ENCODE measurements at places on chromosomes 6 and 20.
A peak's percentile ranks its signal among the peaks of the same experiment; 100 is the strongest.

- H3K4me3 ChIP-seq: no peak overlapping the region
- H3K4me1 ChIP-seq: no peaks in the 10 kb centered on the region
- no peak for DNase-seq
- H3K36me3 ChIP-seq: no peaks in the 10 kb centered on the region
- H3K27me3 ChIP-seq: peaks cover 6% of the 10 kb centered on the region
Measured at GRCh38 chr20:44166477-44166876, 20.5 kb downstream of the JPH2 start.

GRCh38 chr20:46270977-46271744 lies 37.1 kb downstream of the CDH22 start:
- H3K27me3 ChIP-seq: peaks cover 56% of the 10 kb centered on the region
- no peak for DNase-seq
- no peak overlapping the region for H3K27ac ChIP-seq
- H3K36me3 ChIP-seq: no peaks in the 10 kb centered on the region
- no peak overlapping the region for H3K4me3 ChIP-seq

GRCh38 chr20:23456873-23457272 lies 4.2 kb upstream of the CST11 start:
- no peaks in the 10 kb centered on the region for H3K27me3 ChIP-seq
- no peak overlapping the region for H3K27ac ChIP-seq
- H3K4me3 ChIP-seq: no peak overlapping the region
- H3K36me3 ChIP-seq: no peaks in the 10 kb centered on the region
- no peak for DNase-seq

- no peaks in the 10 kb centered on the region for H3K4me1 ChIP-seq
- no peaks in the 10 kb centered on the region for H3K36me3 ChIP-seq
- DNase-seq: no peak
- H3K27me3 ChIP-seq: no peaks in the 10 kb centered on the region
- no peak overlapping the region for H3K4me3 ChIP-seq
Measured at GRCh38 chr6:71544028-71544427, 255.4 kb downstream of the OGFRL1 start.

DNA sequence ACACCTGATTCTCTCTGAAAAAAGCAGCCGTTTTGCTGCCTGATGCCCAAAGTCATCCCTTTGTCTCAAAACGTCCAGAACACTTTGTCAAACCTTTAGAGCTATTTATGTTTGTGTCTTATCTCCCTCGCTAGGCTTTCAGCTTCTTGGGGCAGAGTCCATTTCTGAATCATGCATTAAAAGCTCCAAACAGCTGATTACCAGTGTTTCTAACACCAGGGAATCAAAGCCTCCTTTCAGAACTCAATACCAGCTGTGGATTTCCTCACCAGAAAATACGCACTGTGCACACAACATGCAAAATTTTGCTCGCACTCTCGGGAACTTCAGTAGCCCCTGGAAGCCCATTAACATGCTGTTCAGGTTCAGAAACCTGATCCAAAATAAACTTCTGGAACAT lies 333.3 kb downstream of the HACE1 start:
- no peak overlapping the region for H3K4me3 ChIP-seq
- no peak overlapping the region for H3K27ac ChIP-seq
- H3K27me3 ChIP-seq: no peaks in the 10 kb centered on the region
- H3K36me3 ChIP-seq: no peaks in the 10 kb centered on the region
- H3K4me1 ChIP-seq: peaks cover 6% of the 10 kb centered on the region

DNA sequence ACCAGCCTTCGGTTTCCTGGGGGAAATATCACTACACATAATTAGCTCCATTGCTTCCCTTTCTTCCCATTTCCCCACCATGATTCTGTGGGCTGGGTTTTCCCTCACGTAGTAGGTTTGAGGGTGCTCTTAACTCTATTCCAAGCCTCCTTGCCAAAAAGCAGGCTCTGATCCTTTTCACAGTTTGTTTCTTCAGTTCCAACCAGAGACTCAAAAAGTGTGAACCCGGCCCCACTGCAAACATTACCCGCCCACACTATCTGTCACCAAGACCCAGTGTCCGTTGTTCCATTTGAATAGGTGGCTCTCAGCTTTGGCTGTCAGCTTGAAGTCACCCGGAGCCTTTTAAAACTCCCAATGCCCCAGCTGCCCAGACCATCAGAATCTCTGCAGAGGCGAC lies 11.8 kb upstream of the NAA20 start:
- peaks cover 32% of the 10 kb centered on the region for H3K4me1 ChIP-seq
- no peak overlapping the region for H3K4me3 ChIP-seq
- no peak overlapping the region for H3K27ac ChIP-seq

GRCh38 chr6:35343092-35343834 lies 905 bp downstream of the PPARD start:
- H3K27me3 ChIP-seq: no peaks in the 10 kb centered on the region
- H3K4me3 ChIP-seq: peak overlapping the region; percentile 85
- DNase-seq: peak; percentile 79
- peak overlapping the region; percentile 86 for H3K27ac ChIP-seq

DNA sequence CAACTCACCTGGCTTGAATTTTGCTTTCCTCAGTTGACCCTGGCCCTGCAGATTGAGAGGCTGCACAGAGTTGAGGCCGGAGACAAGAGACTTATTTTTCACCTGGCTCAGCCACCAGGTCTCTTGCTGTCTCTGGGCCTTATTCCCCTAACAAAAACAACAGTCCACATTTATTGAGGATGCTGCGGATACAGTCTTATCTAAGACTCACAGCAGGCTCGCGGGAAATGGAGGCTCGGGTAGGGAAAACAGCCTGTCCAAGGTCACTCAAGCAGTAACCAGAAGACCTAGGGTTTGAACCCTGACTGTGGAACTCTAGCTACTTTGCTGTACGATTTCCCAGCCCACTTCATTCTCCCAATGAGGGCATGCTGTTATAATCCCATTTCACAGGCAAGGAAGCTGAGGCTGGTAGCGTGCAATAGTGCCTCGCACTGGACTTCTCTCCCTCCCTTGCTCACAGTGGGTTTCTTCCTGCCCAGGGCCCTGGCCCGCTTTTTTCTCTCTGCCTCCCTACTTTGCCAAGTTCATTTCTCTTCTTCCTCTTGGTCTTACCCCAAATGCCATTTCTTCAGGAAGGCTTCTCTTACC lies 57.7 kb downstream of the RBM38 start:
- H3K27me3 ChIP-seq: peaks cover 3% of the 10 kb centered on the region
- no peaks in the 10 kb centered on the region for H3K36me3 ChIP-seq
- no peak for DNase-seq
- H3K4me1 ChIP-seq: no peaks in the 10 kb centered on the region
- H3K4me3 ChIP-seq: no peak overlapping the region

DNA sequence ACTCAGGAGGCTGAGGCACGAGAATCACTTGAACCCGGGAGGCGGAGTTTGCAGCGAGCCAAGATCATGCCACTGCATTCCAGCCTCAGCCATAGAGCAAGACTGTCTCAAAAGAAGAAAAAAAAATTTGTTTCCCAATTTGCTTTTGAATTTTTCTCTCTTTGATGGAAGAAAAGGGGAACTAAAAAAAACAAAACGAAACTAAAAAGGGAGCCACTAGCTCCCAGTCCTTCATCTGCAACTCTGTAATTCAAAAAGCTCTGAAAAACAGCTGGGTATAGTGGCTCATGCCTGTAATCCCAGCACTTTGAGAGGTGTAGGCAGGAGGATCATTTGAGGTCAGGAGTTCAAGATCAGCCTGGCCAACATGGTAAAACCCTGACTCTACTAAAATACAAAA lies 9.5 kb downstream of the OVOL2 start:
- H3K4me1 ChIP-seq: no peaks in the 10 kb centered on the region
- H3K36me3 ChIP-seq: no peaks in the 10 kb centered on the region
- peaks cover 4% of the 10 kb centered on the region for H3K27me3 ChIP-seq
- no peak overlapping the region for H3K4me3 ChIP-seq

- DNase-seq: peak; percentile 73
- no peak overlapping the region for H3K27ac ChIP-seq
- H3K4me3 ChIP-seq: no peak overlapping the region
- H3K36me3 ChIP-seq: no peaks in the 10 kb centered on the region
- H3K27me3 ChIP-seq: peaks cover 10% of the 10 kb centered on the region
Measured at GRCh38 chr20:64111841-64112641, 4.7 kb upstream of the NPBWR2 start.

DNA sequence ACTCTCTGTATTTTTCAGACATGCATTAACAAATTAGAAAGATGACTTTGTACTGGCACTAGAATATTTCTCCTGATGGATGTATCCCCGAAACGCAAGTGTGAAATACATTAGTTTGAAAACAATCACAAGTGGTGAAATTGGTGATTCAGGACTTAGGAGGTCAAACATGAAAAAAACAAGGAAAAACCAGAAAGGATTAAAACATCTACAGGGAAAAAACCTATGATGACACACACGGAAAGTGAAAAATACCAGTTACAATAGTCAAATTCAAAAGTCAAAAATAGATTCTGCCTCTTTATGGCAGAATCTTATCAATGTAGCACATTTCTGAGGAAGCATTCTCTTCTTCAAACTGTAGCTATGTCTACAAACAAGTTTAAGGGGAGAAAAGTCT lies 129.0 kb upstream of the SGK1 start:
- no peak overlapping the region for H3K4me3 ChIP-seq
- DNase-seq: no peak
- H3K27ac ChIP-seq: peak overlapping the region; percentile 12
- no peaks in the 10 kb centered on the region for H3K27me3 ChIP-seq
- peaks cover 20% of the 10 kb centered on the region for H3K4me1 ChIP-seq

GRCh38 chr6:108001696-108002231 lies 43.8 kb upstream of the SEC63 start:
- no peak overlapping the region for H3K4me3 ChIP-seq
- peak overlapping the region; percentile 65 for H3K27ac ChIP-seq
- DNase-seq: no peak
- peaks cover 12% of the 10 kb centered on the region for H3K4me1 ChIP-seq
- H3K36me3 ChIP-seq: no peaks in the 10 kb centered on the region
- H3K27me3 ChIP-seq: no peaks in the 10 kb centered on the region

DNA sequence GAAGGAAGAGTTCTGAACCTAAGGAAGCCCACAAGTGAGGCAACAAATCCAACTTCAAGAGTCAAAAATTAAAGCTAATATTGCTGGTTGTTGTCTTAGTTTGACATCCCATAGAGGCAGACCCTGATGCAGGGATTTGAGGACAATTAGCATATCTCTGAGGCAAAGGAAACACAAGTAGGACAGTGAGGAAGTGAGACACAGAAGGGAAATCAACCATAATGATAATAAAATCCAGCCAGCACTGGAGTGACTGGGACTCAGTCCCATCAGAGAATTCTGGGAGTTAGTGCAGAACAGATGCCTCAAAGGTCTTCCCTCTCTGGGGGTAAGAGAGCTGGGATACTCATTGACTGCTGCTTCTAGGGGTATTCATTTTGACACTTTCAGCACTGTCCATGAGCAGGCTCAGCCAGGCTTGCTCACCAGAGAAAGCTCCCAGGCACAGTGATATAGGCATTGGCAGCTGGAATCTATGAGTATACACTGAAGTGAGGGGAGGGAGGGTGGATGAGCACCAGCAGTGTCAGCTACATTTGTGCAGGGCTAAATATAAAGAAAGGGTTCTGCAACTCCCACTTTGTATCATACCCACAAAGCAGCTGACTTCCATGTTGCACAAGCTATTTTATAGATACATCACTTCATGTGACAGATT lies 43.4 kb upstream of the SPTLC3 start:
- no peaks in the 10 kb centered on the region for H3K36me3 ChIP-seq
- H3K27ac ChIP-seq: no peak overlapping the region
- H3K4me1 ChIP-seq: peaks cover 2% of the 10 kb centered on the region
- H3K4me3 ChIP-seq: no peak overlapping the region

- H3K27me3 ChIP-seq: peaks cover 3% of the 10 kb centered on the region
- H3K36me3 ChIP-seq: no peaks in the 10 kb centered on the region
- no peak overlapping the region for H3K4me3 ChIP-seq
- DNase-seq: no peak
Measured at GRCh38 chr6:56995347-56995902, 40.5 kb downstream of the BEND6 start.

GRCh38 chr20:7856756-7857155 lies 83.5 kb downstream of the HAO1 start:
- no peak overlapping the region for H3K4me3 ChIP-seq
- no peak overlapping the region for H3K27ac ChIP-seq
- DNase-seq: no peak
- no peaks in the 10 kb centered on the region for H3K27me3 ChIP-seq

GRCh38 chr6:170152989-170153388 lies 137.9 kb downstream of the DLL1 start:
- peaks cover 22% of the 10 kb centered on the region for H3K4me1 ChIP-seq
- no peak overlapping the region for H3K27ac ChIP-seq
- H3K4me3 ChIP-seq: no peak overlapping the region
- H3K36me3 ChIP-seq: no peaks in the 10 kb centered on the region
- DNase-seq: peak; percentile 60
- peaks cover 27% of the 10 kb centered on the region for H3K27me3 ChIP-seq

DNA sequence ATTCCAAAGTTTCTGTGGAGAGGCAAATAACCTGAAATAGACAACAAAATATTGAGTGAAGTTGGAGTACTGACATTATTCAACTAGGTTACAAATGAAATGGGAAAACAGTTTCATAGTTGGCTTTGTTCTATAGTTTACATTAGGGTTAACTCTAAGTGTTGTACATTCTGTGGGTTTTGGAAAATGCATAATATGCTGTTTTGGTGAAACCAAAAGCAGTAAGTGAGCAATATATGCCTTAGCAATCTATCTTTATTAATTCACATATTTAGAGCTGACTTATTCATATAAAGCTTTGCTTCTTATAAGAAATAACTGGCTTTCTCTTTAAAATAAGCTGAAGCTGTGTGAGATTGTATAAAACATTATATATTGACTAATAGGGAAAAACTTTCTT lies 157.5 kb upstream of the AHI1 start:
- no peak overlapping the region for H3K4me3 ChIP-seq
- no peak overlapping the region for H3K27ac ChIP-seq
- no peak for DNase-seq
- H3K27me3 ChIP-seq: no peaks in the 10 kb centered on the region
- H3K36me3 ChIP-seq: no peaks in the 10 kb centered on the region

GRCh38 chr6:77455271-77455670 lies 8.0 kb downstream of the HTR1B start:
- H3K36me3 ChIP-seq: no peaks in the 10 kb centered on the region
- no peak overlapping the region for H3K27ac ChIP-seq
- H3K4me1 ChIP-seq: no peaks in the 10 kb centered on the region
- H3K4me3 ChIP-seq: no peak overlapping the region
